ENCODE measurements at places on chromosomes 7 and 10.
A peak's percentile ranks its signal among the peaks of the same experiment; 100 is the strongest.

DNA sequence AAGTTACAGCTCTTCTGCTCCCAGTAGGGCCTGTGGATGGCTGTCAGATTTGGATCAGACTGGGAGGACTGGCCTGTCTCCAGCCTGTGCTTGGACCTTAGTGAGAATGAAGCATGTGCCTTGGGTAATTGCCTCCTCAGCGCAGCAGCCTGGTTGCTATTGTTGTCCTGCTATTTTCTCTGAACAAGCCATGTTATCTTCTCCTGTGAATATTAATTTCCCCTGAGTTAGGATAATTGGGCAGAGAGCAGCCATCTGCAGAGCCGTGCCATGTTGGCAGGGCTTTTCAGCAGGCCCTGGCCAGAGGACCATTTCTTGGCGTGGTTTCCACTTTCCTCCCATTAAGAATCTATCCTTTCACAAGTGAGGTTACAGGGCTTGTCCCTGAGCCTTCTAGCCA lies 497.3 kb downstream of the SORCS3 start:
- H3K4me3 ChIP-seq = no peak overlapping the region
- DNase-seq = no peak
- no peaks in the 10 kb centered on the region for H3K27me3 ChIP-seq

DNA sequence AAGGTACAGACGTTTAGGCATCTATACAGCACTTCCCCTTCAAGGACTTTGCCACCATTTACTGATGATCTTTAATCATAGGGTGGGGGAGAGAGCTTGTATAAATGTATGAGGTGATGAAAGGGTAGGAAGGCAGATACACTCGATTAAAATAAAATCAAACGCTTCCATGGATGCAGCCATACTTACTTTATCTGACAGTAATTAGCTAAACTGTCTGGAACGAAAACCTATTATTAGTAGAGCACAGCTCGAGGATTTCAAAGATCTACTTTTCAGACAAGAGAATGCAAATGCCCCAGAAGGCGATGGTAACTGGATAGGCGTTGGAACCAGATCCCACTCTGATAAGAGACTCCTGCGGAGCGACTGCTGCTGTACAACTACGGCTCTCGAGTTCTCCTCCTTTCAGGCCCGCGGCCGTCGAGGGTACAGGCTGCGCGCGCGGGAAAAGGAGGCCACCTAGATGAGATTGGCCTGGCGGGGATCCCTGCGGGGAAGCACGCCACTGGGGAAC lies 3.1 kb upstream of the NKX2-3 start:
- no peak overlapping the region for H3K4me3 ChIP-seq
- no peak overlapping the region for H3K27ac ChIP-seq
- peaks cover 41% of the 10 kb centered on the region for H3K4me1 ChIP-seq
- DNase-seq = no peak
- H3K36me3 ChIP-seq = peaks cover 2% of the 10 kb centered on the region
- H3K27me3 ChIP-seq = peaks cover 86% of the 10 kb centered on the region

GRCh38 chr10:48813291-48813690 lies 126.3 kb downstream of the LRRC18 start:
- H3K4me1 ChIP-seq = peaks cover 1% of the 10 kb centered on the region
- no peak for DNase-seq
- H3K27ac ChIP-seq = no peak overlapping the region
- no peaks in the 10 kb centered on the region for H3K27me3 ChIP-seq
- no peaks in the 10 kb centered on the region for H3K36me3 ChIP-seq
- no peak overlapping the region for H3K4me3 ChIP-seq

- H3K27me3 ChIP-seq = no peaks in the 10 kb centered on the region
- DNase-seq = no peak
- peak overlapping the region; percentile 100 for H3K27ac ChIP-seq
- peaks cover 12% of the 10 kb centered on the region for H3K36me3 ChIP-seq
Measured at GRCh38 chr10:73742454-73742734, 1.8 kb upstream of the SEC24C start.

DNA sequence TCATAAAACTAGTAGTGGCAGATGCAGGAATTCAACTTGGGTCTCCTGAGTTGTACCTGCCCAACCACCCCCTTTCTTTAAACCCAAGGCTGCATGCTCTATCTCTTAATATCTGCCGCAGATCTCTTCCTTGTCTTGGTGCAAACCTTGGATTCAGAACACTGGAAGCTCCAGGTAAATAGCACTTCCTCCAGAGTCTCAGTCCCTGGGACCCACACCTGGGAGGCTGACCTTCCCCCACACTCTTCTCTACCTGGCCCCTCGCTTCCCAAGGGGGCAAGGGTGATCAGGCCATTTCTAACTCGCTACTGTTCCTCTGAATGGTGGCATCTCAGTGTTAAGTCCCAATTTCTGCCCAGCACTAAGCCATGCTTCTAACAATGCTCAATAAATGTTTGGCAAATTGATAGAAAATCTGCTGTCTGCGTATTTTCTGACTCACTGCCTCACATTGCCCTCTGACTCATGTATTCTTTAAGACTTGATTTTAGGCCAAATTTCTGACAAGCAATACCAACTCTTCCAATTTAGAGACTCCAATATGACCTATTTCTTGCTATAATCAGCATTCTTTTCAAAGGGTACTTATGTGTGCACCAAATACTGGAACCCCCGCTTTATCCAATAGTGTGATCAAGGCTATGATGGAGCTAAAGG lies 68.0 kb upstream of the PPP1R3C start:
- H3K36me3 ChIP-seq = no peaks in the 10 kb centered on the region
- DNase-seq = no peak
- H3K4me1 ChIP-seq = no peaks in the 10 kb centered on the region
- peaks cover 7% of the 10 kb centered on the region for H3K27me3 ChIP-seq

GRCh38 chr10:24552346-24553016 lies 171.2 kb downstream of the ARHGAP21 start:
- H3K27ac ChIP-seq = no peak overlapping the region
- H3K4me1 ChIP-seq = peaks cover 6% of the 10 kb centered on the region
- no peaks in the 10 kb centered on the region for H3K27me3 ChIP-seq
- H3K36me3 ChIP-seq = no peaks in the 10 kb centered on the region

DNA sequence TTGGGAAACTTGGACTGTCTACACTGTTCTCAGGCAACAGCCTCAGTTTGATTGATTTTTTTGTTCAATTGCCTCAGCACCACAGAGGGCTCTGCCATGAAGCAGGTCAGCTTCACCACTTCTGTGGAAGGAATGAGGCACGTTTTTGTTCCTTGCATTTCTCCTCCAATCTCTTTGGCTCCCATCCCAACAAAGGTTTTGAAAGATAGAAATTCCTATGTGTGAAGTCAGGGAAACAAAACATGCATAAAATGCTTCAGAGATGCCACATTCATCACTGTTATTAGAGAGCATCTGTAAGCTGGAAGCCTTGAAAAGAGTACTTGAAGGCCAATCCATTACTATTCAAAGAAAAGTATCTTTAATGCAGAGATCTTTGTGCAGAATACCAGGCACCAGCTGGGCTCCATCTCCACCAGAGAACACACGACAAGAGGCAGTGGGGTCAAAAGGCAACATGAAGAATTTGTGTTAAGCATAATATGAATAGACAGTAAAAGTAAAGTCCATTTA lies 249.1 kb upstream of the LYZL1 start:
- no peak for DNase-seq
- no peaks in the 10 kb centered on the region for H3K36me3 ChIP-seq
- peaks cover 8% of the 10 kb centered on the region for H3K27me3 ChIP-seq
- no peaks in the 10 kb centered on the region for H3K4me1 ChIP-seq
- no peak overlapping the region for H3K4me3 ChIP-seq

- H3K4me1 ChIP-seq = no peaks in the 10 kb centered on the region
- no peak overlapping the region for H3K4me3 ChIP-seq
- no peaks in the 10 kb centered on the region for H3K36me3 ChIP-seq
- H3K27me3 ChIP-seq = no peaks in the 10 kb centered on the region
- H3K27ac ChIP-seq = no peak overlapping the region
Measured at GRCh38 chr10:107104026-107104652, 60.4 kb downstream of the SORCS1 start.

GRCh38 chr7:4257146-4258111 lies 424.7 kb upstream of the FOXK1 start:
- no peaks in the 10 kb centered on the region for H3K36me3 ChIP-seq
- H3K27me3 ChIP-seq = no peaks in the 10 kb centered on the region
- no peak overlapping the region for H3K4me3 ChIP-seq
- H3K27ac ChIP-seq = no peak overlapping the region
- no peak for DNase-seq

DNA sequence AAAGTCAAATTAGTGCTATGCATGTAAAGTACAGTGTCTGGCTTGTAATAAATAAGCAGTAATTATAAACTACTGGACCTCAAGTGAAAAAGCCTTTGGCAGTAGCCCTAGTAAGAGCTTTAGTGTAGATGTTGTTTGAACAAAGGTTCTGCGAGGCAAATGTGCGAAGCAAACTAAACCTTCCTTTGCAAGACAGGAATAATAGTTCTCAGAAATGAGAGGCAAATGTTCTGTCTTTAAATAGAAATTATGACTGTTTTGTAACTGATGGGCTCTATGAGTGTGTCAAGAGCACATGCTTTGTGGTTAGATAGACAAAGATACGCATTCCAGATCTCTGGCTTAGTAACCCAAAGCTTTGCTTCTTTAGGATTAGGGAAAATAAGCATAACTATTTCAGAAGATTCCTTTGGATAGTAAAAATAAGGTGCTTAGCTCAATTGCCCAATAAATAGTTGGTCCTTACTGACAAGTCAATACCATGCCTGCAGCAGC lies 169.2 kb upstream of the CDC14C start:
- no peak overlapping the region for H3K27ac ChIP-seq
- no peak overlapping the region for H3K4me3 ChIP-seq
- H3K4me1 ChIP-seq = no peaks in the 10 kb centered on the region
- DNase-seq = no peak

GRCh38 chr7:128025819-128026218 lies 5.4 kb downstream of the LRRC4 start:
- DNase-seq = no peak
- H3K27me3 ChIP-seq = peaks cover 6% of the 10 kb centered on the region
- H3K4me3 ChIP-seq = no peak overlapping the region
- H3K4me1 ChIP-seq = peaks cover 18% of the 10 kb centered on the region
- H3K27ac ChIP-seq = no peak overlapping the region
- peaks cover 26% of the 10 kb centered on the region for H3K36me3 ChIP-seq

DNA sequence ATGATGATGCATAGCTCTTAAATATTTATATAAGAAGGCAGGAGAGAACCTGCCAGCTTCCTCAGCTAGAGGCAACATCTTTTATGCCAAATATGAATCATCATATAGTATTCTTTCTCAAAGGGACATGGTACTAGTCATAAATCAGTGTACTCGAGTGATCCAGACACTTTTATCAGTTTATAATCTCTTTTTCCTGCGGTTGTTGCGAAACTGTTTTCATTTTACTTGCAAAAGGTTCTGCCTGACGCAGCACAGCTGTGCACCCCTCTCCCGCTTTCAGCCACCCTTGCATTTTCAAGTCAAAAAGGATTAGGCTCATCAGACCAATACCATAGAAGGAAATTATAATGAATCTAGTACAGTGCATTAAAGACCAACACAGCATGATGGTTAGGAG lies 332.3 kb upstream of the PRKCQ start:
- no peaks in the 10 kb centered on the region for H3K4me1 ChIP-seq
- peak; percentile 40 for DNase-seq

- peaks cover 2% of the 10 kb centered on the region for H3K4me1 ChIP-seq
- peaks cover 6% of the 10 kb centered on the region for H3K36me3 ChIP-seq
- H3K4me3 ChIP-seq = no peak overlapping the region
- H3K27me3 ChIP-seq = peaks cover 26% of the 10 kb centered on the region
- DNase-seq = no peak
- no peak overlapping the region for H3K27ac ChIP-seq
Measured at GRCh38 chr10:77946084-77946483, 19.5 kb upstream of the DLG5 start.

DNA sequence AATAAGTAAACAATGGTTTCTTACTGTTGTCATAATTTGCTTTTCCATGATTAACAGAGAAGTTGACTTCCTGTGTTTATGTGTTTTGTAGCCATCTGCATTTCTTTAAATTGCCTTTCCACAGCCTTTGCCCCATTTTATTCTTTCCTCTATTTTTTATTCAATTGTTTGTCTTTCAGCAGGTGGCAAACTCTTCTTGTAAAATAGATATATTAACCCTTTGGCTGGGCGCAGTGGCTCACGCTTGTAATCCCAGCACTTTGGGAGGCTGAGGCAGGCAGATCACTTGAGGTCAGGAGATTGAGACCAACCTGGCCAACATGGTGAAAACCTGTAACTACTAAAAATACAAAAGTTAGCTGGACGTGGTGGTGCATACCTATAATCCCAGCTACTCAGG lies 50.6 kb upstream of the CAPZA2 start:
- H3K4me1 ChIP-seq = no peaks in the 10 kb centered on the region
- no peak overlapping the region for H3K27ac ChIP-seq
- no peak overlapping the region for H3K4me3 ChIP-seq
- no peaks in the 10 kb centered on the region for H3K27me3 ChIP-seq
- DNase-seq = no peak
- H3K36me3 ChIP-seq = no peaks in the 10 kb centered on the region

DNA sequence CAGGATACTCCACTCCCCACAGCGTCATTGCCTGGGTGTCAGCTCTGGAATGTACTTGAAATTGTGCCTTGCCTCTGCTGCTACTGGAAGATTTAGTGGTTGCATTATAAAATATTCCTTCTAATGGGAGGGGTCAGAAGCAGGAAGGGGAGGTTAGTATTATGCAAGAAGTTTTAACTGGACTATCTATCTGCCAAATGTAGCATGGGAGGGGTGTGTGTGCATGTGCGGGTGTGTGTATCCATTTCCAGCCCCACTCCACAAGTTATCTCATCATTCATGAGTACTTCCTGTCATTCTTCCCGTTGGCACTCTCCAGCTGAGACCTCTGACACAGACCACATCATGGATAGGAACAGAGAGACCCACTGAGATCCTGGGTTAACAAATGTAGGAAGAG lies 13.4 kb downstream of the MBL2 start:
- no peak overlapping the region for H3K27ac ChIP-seq
- H3K27me3 ChIP-seq = no peaks in the 10 kb centered on the region
- no peak for DNase-seq
- no peaks in the 10 kb centered on the region for H3K4me1 ChIP-seq
- H3K36me3 ChIP-seq = no peaks in the 10 kb centered on the region

DNA sequence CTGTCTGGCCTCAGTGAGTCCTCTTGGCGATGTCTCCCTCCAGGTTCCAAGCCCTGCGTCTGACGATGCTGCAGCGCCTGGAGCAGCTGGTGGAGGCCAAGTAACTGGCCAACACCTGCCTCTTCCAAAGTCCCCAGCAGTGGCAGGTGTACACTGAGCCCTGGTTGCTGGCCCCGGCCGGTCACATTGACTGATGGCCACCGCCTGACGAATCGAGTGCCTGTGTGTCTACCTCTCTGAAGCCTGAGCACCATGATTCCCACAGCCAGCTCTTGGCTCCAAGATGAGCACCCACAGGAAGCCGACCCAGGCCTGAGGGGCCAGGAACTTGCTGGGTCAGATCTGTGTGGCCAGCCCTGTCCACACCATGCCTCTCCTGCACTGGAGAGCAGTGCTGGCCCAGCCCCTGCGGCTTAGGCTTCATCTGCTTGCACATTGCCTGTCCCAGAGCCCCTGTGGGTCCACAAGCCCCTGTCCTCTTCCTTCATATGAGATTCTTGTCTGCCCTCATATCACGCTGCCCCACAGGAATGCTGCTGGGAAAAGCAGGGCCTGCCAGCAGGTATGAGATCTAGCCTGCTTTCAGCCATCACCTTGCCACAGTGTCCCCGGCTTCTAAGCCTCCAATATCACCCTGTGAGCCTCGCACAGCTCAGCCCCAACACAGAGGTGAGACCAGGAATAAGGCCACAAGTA lies 7.3 kb upstream of the ZNF22 start:
- H3K27ac ChIP-seq = no peak overlapping the region
- H3K4me1 ChIP-seq = peaks cover 20% of the 10 kb centered on the region
- DNase-seq = no peak
- H3K27me3 ChIP-seq = no peaks in the 10 kb centered on the region
- no peaks in the 10 kb centered on the region for H3K36me3 ChIP-seq

- peaks cover 89% of the 10 kb centered on the region for H3K36me3 ChIP-seq
- no peak overlapping the region for H3K4me3 ChIP-seq
- H3K27ac ChIP-seq = no peak overlapping the region
- H3K27me3 ChIP-seq = no peaks in the 10 kb centered on the region
- DNase-seq = no peak
Measured at GRCh38 chr10:110510086-110510485, 12.4 kb downstream of the DUSP5 start.

Measured in activated naive CD4-positive, alpha-beta T cell treated with anti-CD3 and anti-CD28 coated beads for 36 hours (primary cell).